ENCODE measurements at places on chromosomes 11 and 22.

GRCh38 chr11:20367313-20367948 lies 3.9 kb downstream of the HTATIP2 start:
- DNase-seq = no peak

- DNase-seq = no peak
Measured at GRCh38 chr11:118201966-118202365, 22.8 kb downstream of the JAML start.

DNA sequence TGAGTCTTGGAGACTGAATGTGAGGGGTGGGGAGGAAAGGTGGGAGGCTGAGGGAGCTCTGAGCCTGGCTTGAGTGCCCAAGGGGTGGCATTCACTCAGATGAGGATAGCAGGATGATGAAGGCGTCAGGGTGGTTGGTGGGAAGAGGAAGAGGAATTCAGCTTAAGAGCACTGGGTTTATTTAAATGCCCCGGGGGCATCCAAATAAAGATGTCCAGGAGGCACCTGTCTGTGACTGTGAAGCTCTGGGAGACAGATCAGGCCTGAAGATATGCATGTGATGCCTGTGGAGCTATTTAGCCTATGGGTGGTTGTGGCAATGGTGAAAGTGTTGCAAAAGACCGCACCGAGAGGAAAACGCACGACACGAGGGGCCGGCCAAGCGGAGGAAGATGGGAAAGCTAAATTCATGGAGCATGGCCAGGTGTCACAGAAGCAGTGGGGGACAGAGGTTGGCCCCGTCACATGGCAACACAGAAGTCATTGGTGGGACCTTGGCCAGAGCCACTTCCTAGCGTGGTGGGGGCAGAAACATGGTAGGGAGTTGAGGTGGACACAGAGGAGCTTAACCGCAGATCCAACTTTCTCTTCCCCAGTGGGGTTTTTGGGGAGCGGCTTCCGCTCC lies 15.5 kb downstream of the SLC37A2 start:
- no peak for DNase-seq

- no peak for DNase-seq
Measured at GRCh38 chr11:2683806-2684205, 16.0 kb downstream of the KCNQ1OT1 start.

- DNase-seq = no peak
Measured at GRCh38 chr11:104075706-104076105, 39.3 kb downstream of the DDI1 start.

GRCh38 chr22:28402060-28402459 lies 277.6 kb downstream of the TTC28 start:
- no peak for DNase-seq

DNA sequence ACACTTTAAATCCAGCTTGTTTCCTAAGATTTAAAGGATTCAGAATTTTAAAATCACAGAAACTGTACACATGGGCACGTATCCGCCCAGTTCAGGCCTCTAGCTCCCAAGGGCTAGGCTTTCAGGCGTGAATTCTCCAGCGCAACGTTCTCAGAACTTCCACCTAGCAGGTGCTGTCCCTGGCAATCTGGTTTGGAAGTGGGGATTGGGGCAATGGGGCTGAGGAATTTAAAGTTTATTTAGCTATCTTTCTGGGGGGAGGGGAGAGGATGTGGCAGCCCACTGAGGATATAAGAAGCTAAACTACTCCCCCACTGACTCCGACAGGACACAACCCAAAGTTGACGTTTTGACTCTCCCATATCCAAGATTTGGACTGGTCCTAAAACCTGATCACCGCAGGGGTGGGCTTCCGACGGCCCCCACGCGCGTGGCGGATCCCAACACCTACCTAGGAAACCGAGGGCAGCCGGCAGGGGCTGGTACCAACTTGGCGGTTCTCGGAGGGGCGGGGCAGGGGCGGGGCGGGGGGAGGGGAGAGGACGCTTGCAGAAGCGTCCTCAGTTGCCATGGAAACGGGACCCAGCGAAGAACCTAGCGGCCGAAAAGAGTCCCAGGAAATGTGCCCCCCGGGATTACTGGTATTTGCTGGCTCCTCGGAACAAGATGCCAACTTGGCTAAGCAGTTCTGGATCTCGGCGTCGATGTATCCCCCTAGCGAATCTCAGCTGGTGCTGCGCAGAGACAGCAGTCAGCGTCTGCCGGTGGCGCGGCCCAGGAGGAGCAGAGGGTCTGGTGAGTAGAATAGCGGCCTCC lies at the start of gene HOATZ:
TSS of gene HOATZ (plus strand) at position 563 of the 816 bp plus-strand sequence. CDS start at position 570, 7 bp downstream.
- DNase-seq = no peak

- no peak for DNase-seq
Measured at GRCh38 chr11:115503083-115503885, 931 bp downstream of the CADM1 start.

DNA sequence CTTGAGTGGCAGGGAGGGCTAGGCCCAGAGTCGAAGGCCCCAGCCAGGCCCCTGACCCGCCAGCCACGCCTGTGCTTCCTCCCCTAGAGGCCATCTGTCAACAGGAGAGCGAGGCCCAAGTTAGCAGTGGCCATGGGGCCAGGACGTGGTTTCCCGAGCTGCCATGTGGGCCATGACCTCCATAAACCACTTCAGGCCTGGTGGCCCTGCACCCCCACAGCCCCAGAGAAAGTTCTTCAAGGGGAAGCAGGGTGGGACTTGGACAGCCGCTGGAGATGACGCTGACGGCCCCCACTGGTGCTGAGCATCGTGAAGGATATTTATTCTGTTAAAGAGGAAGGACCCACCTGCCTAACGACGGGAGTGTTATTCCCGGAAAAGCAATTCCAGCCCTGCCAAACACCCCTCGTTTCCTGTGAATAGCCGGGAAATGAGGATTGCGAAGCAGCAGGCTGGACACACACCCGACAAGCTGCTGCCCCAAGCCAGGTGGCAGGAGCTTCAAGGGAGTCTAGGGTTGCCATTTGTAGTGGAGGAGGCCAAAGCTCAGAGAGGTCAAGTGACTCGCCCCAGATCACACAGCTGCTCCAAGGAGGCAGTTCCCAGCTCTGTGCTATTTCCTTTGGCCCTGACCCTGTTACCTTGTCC lies 12.8 kb downstream of the PRR5 start:
- no peak for DNase-seq

GRCh38 chr11:76662656-76663485 lies 7.7 kb downstream of the LRRC32 start:
- DNase-seq = no peak

DNA sequence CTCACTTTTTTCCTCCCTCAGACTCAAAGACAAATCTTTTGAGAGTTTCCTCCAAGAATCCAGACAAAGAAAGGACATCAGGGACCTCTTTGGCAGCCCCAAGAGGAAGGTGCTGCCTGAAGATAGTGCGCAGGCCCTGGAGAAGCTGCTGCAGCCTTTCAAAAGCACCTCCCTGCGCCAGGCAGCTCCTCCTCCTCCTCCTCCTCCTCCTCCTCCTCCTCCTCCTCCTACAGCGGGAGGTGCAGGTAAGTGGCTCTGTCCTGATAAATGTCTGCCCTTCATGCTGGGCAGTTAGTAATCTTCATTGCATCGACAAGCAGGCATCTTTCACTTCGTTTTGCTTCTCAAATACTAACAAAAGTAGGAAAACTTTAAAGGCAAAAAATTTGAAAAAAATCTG lies 82.8 kb upstream of the PARVA start:
- no peak for DNase-seq

- DNase-seq = no peak
Measured at GRCh38 chr22:38135133-38135706, 24.7 kb upstream of the BAIAP2L2 start.

DNA sequence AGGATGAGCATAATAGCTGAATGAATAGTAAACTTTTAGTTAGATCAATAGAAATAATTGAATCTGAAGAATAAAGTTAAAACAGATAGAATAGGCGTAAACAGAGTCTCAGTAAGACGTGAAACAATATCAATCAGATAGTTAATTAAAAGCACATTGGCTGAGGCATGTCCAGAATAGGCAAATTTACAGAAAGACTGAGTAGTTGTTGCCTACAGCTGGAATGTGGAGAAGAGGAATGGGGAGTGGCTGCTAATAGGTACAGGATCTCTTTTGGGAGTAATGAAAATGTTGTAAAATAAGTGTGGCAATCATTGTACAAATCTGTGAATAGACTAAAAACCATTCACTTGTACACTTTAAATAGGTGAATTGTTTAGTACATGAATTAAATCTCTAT lies 36.3 kb upstream of the ME3 start:
- DNase-seq = no peak

GRCh38 chr11:60821827-60822599 lies 19.9 kb upstream of the CCDC86 start:
- DNase-seq = no peak

DNA sequence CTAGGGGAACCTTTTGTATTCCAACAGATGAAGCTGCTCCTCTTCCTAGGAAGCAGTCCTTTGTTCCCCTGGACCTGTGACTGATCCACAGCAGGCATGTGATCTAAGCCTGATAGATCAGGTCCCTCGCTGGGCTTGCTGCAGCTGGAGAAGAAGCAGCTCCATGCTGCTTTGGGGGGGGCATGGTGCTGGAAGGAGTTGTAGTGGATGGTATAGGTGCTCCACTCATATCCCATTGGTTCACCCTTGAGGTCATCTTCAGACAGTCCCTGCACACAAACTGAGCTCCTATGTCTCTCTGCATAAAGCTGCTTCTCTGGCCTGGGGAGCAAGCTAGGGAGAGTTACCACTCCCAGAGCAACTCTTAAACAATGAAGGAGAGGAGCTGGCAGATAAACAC lies 9.5 kb upstream of the RIC3 start:
- DNase-seq = no peak

DNA sequence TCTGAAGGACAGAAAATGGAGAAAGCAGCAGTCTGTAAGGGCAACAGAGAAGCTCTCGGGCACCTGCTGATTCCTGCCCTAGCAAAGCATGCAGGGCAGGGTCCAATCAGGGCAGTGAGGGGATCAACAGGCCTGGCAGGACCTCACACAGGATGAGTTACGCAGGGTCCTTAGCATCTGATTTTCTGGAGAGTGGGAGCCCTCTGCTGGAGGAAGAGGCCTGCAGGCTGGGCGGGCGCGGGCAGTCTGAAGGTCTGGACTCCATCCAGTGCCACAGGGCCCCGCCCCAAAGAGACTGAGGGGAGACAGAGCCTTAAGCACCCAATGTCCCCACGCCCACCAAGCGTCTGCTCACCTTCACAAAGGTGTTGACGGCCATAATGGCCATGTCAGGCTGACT lies 28.9 kb downstream of the AP1B1 start:
- no peak for DNase-seq

GRCh38 chr11:108498816-108499408 lies 728 bp upstream of the POGLUT3 start:
- no peak for DNase-seq

DNA sequence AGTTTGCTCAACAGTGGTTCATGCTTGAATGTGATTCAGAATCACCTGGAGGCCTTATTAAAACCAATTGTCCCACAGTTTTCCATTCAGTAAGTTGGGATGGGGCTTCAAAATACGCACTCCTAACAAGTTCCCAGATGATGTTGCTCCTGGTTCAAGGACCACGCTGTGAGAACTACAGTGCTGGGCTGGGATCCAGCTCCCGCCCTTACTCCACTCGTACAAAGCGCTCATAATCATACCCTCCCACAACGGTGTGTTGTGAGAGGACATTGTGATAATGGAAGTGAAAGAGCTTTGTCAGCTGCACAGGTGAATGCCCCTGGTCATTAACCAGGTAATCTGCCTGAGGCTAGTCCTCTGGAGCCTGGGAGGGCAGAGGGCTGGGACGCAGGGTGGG lies 1.3 kb upstream of the CD82 start:
- no peak for DNase-seq

DNA sequence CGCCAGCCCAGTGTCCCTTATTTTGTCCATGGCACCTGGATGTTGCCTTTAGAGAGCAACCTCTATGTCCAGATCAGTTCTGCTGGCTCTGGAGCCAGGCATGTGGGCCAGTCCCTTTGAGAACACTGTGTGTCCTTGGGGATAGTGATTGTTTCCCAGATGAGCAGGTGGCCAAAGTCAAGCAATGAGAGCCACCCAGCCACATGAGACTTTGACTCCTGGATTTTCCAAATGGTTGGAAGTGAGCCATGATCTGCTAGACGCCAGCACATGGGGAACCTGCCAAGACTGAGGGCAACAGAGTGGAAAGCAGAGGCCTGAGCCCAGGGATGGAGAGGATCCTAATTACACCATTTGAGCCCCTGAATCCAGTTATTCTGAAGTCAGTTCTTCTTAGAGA lies 479.8 kb downstream of the OPCML start:
- no peak for DNase-seq

- no peak for DNase-seq
Measured at GRCh38 chr11:117459979-117460300, 132.3 kb downstream of the CEP164 start.

GRCh38 chr11:60077981-60078380 lies 10.5 kb upstream of the MS4A2 start:
- no peak for DNase-seq

DNA sequence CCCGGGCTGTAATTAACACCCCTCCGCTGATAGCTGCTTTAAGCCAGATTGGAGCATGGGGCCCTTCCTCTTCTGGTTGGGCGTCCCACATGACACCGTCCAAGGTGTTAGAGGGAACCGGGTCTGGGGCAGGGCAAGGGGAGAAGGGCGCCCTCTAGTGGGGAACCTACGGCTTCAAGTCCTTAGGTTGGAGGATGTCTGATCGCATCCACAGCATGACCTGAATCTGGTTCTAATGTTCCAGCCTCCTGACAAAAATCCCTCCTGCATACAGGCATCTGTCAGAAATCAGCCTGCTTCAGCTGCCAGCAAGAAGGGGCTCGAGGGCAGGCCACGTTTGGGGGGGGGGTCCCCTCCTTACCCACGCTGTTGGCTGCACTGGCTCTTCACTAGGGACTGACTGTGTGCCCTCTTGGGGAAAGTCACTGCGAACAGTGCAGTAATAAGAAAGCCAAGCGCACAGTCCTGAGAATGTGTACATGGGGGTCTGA lies 94.2 kb upstream of the TBCEL start:
- DNase-seq = no peak

DNA sequence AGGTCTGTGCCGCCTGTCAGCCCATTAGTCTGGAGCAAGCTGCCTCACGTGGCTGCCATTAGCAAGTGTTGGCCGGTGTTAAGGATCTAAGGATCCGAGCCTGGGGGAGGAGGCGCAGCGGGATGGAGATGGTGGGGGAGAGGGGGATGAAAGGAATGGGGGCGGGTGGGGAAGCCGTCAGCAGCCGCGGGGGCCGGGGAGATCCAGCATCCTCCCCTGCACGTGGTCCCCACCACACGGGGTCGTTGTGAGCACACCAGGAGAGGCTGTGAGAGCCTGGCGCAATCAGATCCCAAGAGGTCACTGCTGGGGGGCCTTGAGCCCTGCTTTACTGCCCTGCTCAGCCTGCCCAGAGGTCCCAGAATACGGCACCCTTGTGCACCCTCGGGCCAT lies 7.3 kb downstream of the CABP7 start:
- no peak for DNase-seq

GRCh38 chr11:97487387-97487786 lies 1097.6 kb downstream of the JRKL start:
- DNase-seq = no peak

DNA sequence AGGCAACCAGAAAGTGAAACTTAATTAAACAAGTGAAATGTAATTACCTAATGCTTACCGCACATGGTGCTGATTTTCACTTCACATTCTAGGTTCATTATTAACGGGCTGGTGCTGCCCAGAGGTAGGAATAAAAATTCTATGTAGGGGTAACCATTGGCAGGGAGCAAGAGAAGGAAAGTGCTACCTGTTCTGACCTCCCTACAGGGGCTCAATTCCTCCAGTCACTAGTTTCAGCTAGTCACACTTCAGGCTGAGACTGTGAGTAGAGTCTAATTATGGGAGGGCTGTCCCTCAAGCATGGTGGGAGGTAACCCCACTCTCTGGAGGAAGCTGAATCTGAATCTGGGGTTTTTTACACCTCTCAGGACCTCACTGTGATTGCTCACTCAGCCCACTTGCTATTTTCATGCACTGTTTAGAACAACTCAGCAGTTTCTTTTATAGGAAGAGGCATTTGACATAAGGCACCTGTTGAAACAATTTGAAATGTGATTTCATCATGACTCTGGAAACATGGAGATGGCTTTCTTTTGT lies 75.4 kb downstream of the MAML2 start:
- DNase-seq = no peak

All from esophagus squamous epithelium (tissue), 5 donors.